ENCODE measurements at places on chromosomes 6 and 20.
A peak's percentile ranks its signal among the peaks of the same experiment; 100 is the strongest.

DNA sequence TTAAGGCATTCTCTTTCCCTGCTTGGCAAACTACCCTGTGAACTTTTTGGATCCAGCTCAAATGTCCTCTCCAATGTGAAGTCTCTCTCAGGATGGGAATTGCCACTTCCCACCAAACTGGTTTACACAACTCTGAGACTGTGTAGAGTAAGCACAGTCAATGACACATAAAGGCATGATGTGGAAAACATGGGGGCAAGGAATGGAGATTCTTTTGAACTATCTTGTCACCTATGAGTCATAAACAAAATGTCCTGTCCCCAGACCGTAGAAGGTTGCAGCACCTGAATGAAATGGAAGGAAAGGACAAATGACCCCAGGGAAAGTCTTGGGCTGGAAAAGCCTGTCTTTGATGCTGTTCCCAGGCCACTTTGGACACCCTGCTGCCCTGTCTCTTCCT is 11.0 kb upstream of the KIF13A start:
- no peak for DNase-seq

DNA sequence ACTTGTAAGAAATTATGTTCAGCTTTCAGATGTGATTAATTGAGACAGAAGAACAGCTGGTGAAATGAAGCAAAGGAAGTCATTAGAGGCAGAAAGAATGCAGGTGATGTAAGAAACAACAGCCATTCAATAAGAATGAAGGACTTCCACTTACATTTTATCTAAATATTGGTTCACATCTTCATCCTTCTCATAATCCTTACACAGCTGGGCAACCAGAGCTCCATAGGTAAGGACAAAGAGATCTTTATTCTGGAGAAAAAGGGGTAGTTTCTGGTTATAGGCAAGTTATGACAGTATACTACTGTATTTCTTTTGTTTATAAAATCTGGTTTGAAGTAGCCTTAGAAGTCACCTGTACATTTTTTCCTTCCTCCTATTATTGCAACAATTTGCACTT is 2.3 kb downstream of the TRAPPC3L start:
- no peak for DNase-seq

- DNase-seq, result no peak
Measured at GRCh38 chr20:51651921-51652549, 109.5 kb upstream of the NFATC2 start.

GRCh38 chr6:26197636-26197932 is 110.4 kb downstream of the HFE start:
- DNase-seq, result no peak

GRCh38 chr6:8243475-8243874 is 141.1 kb upstream of the EEF1E1 start:
- no peak for DNase-seq

DNA sequence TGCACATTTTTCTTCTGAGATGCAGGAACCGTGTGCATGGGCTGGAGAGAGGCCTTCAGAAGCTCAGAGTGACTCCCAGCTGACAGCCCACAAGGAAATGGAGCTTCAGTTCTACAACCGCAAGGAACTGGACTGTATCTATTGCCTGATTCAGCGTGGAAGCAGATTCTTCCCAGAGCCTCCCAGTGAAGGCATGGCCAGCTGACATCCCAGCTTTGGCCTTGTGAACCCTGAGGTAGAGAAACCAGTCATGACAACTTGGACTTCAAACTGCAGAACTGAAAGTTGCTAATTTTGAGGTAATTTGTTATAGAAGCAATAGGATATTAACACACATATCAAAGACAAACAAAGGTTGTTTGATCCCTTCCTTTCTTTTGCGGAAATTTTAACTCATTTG is 94.3 kb upstream of the NOX3 start:
- no peak for DNase-seq

DNA sequence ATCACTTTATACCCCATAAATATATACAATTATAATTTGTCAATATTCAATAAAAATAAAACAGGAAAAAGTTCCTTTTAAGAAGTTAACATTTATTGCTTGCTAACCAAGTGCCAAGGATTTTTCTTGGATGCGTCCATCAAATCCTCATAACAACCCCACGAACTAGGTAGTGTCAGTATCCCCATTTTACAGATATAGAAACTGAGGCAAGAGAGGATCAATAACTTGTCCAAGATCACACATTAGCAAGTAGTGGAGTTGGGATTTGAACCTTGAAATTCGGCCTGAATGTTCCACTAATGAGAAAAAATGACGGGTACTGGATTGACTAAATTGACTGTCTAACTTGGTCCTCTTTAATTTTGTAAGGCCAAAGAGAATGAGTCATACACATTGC is 5.7 kb upstream of the L3MBTL3 start:
- DNase-seq, result no peak

DNA sequence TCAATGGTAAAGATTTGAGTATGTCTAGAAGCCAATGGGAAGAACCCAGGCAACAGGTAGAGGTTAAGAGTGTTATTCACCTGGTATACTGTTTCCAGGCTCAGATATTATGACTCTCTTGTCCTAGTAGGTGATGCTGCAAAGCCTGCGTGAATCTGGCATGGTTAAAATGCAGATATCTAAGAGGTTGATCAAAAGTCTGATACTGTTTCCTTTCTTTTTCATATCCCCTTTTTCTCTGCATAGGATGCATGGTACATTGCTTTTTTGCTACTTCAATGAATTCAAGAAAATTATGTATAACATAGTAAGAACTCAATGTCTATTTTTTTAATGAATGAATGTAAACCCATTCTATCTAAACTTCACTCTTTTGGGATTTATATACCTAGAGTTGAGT is 284.3 kb upstream of the KHDRBS2 start:
- no peak for DNase-seq

DNA sequence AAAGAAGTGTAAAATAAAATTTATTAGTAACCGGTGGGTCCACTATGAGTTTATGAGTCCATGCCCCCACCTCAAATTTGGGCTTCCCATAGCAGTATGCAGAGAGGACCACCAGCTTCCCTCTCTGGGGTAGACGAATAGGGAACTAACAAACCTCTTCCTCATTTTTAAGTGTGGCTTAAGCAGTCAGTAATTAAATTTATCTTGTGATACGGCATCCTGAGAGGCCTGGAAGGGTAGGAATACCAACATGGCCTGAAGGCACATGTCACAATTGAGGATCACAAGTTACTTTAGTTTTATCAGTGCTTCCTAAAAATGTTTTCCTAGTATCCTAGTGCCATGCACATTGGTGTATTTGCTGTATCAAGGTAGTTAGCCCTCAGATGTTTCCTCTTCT is 239.9 kb downstream of the HIVEP2 start:
- DNase-seq, result no peak

GRCh38 chr6:159440911-159441703 is 251.9 kb downstream of the SOD2 start:
- no peak for DNase-seq

- no peak for DNase-seq
Measured at GRCh38 chr6:111844376-111844775, 28.9 kb downstream of the FYN start.

GRCh38 chr20:43843096-43843964 is 71.3 kb upstream of the TOX2 start:
- DNase-seq, result no peak

- peak; percentile 49 for DNase-seq
Measured at GRCh38 chr6:161273274-161273751, 548 bp downstream of the AGPAT4 start.

GRCh38 chr6:33298773-33299236 is at the start of gene RGL2:
Gene RGL2, minus strand, starts transcription at chr6:33298942. Its CDS starts 332 bp downstream, at chr6:33298610.
- DNase-seq, result peak; percentile 80

- peak; percentile 8 for DNase-seq
Measured at GRCh38 chr6:12289365-12289919, 719 bp upstream of the EDN1 start.

All from bone marrow (tissue), 2 donors.